ENCODE measurements at places on chromosomes 1 and 21. TPM values are rescaled to one million over a fixed set of nuclear protein-coding genes. Genes with fewer than 3 reads are reported as not detected.

- no peak for DNase-seq
Observed at GRCh38 chr1:46008585-46008984, 123.8 kb downstream of the PIK3R3 start.

COPA gene
- 143 TPM for total RNA-seq

DNA sequence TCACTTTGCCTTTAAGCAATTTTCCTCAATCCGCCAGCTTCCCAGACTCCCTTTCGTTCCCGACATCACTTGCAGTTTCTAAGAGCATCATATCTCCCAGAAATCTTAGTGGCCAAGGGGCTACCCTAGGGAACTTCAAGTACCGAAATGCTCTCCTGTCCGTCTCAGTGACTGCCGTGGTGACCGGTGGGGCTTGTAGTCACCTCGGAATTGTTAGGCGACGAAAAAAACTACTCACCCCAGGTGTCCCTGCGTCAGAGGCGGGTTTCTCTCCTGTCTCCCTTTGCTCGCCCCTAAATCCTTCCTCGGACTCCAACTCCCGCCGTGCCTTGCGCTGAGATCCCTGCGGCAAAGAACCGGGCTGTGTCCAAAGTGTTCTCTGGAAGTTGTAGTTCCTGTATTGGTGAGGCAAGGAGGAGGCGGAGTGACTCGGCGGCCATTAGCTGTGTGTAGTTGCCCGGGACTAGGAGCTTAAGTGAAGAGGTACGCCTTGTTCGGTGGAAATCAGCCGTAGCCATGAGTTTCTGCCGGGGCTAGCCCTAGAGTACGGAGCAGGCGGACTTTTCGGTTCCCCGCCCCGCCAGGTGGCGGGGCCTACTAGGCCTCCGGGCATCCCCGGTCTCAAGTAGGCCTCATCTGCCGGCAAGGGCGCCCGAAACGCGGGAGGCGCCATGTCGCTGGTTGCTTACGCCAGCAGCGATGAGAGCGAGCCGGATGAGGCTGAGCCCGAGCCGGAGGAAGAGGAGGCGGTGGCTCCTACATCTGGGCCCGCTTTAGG, at the start of gene PRCC:
PRCC (plus strand) TSS at position 435 of the 778 bp plus-strand sequence; CDS start at position 672, 237 bp downstream.
- peak; percentile 100 for DNase-seq

DNA sequence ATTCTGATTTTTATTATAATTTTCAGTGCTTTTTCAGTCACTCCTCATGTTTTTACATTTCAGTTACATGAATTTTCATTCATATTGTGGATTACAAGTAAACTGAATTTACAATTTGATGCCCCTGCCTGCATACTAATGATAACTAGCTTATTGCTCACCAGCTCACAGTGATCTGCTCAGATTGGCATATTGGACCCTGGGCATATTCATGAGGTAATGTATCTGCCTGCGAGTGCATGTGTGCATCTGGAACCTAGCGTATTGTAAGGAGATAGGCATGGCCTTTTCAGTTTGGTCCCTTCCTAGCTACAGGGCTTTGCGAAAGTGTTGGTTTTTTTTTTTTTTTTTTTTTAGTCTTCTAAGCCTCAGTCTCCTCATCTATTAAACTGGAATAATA, 213.7 kb downstream of the SDCCAG8 start:
- DNase-seq: no peak

GRCh38 chr1:224881762-224882211, 47.7 kb upstream of the DNAH14 start:
- DNase-seq: no peak

C8A gene
- not detected for total RNA-seq

DCST2 gene
- 0.16 TPM for total RNA-seq

SERPINC1 gene
- total RNA-seq: 0.94 TPM

- no peak for DNase-seq
Observed at GRCh38 chr1:44315521-44315920, 39.5 kb downstream of the ERI3 start.

DNA sequence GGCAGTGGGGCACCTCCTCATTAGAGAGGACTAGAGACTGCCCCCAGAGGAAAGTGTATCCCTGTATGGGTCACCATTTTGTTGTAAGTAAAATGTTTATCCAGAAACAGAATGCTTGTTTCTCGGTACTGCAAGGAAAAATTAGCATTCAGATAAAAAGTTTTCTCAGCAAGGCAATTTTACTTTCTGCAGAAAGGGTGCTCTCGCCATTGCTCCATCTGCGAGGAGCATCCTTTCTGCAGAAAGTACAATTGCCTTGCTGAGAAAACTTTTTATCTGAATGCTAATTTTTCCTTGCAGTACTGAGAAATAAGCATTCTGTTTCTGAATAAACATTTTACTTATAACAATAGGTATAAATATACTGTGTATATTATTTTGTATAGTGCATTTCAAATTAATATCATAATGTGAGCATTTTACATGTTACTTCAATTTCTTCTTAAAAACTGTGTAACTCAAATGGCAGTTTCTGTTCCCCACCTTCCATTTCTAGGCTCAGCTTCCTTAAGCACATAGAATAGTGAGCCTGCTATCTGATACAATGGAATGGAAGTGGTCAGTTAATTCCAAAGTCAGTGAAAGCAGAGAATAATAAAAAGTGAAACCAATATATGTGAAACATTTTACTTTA, 76.5 kb upstream of the DESI2 start:
- DNase-seq: no peak

- no peak for DNase-seq
Observed at GRCh38 chr1:33719326-33719725, 144.6 kb upstream of the HMGB4 start.

PTPRC gene
- total RNA-seq: 4.5 TPM

GRCh38 chr1:8782001-8782620, 35.3 kb downstream of the RERE start:
- no peak for DNase-seq
